ENCODE measurements at places on chromosomes 2 and 18. TPM values are rescaled to one million over a fixed set of nuclear protein-coding genes. Genes with fewer than 3 reads are reported as not detected.

GRCh38 chr2:60105906-60106305, 447.5 kb downstream of the BCL11A start:
- DNase-seq: no peak
- peaks cover 6% of the 10 kb centered on the region for H3K4me1 ChIP-seq
- no peak overlapping the region for H3K27ac ChIP-seq
- no peaks in the 10 kb centered on the region for H3K36me3 ChIP-seq

The MC2R gene
- total RNA-seq: not detected

GRCh38 chr2:198017068-198017467, 212.7 kb downstream of the PLCL1 start:
- no peak overlapping the region for H3K4me3 ChIP-seq
- no peak overlapping the region for H3K27ac ChIP-seq
- H3K36me3 ChIP-seq: no peaks in the 10 kb centered on the region
- H3K27me3 ChIP-seq: no peaks in the 10 kb centered on the region
- no peak for DNase-seq
- H3K4me1 ChIP-seq: peaks cover 27% of the 10 kb centered on the region

GRCh38 chr2:54803783-54804751, 80.6 kb downstream of the EML6 start:
- H3K36me3 ChIP-seq: no peaks in the 10 kb centered on the region
- H3K4me3 ChIP-seq: no peak overlapping the region
- DNase-seq: no peak
- H3K4me1 ChIP-seq: no peaks in the 10 kb centered on the region
- H3K27ac ChIP-seq: no peak overlapping the region
- peaks cover 15% of the 10 kb centered on the region for H3K27me3 ChIP-seq

The ECEL1 gene
- not detected for total RNA-seq

The NDUFB3 gene
- 466 TPM for total RNA-seq

The GALR1 gene
- total RNA-seq: 0.05 TPM

DNA sequence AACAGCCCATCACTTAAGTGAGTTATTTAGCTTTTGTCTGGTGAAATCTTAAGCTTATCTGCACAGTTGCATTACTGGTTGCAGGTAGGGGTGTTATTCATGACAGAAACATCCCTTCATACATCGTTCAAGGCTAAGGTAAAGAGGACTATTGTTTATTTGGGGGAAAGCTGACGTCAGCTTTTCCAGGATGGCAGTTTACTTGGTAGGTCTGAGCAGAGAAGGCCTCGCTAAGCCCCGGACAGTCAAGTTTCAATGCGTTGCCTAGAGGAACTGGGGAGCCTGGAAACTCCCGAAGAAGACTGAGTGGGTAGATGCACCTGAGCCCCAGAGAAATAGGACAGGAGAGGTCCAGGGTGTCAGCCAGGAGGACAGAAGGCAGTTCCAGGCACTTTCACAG, 2.2 kb downstream of the RNU4ATAC start:
- DNase-seq: no peak
- H3K27ac ChIP-seq: peak overlapping the region; percentile 98
- no peak overlapping the region for H3K4me3 ChIP-seq
- H3K4me1 ChIP-seq: peaks cover 90% of the 10 kb centered on the region
- no peaks in the 10 kb centered on the region for H3K27me3 ChIP-seq

GRCh38 chr18:68623342-68623741, 91.6 kb downstream of the TMX3 start:
- H3K27ac ChIP-seq: no peak overlapping the region
- no peaks in the 10 kb centered on the region for H3K4me1 ChIP-seq
- H3K4me3 ChIP-seq: no peak overlapping the region

GRCh38 chr2:73970850-73971471, 13.7 kb upstream of the TET3 start:
- peak; percentile 83 for DNase-seq
- no peaks in the 10 kb centered on the region for H3K27me3 ChIP-seq
- H3K27ac ChIP-seq: peak overlapping the region; percentile 73
- peaks cover 19% of the 10 kb centered on the region for H3K4me1 ChIP-seq
- peak overlapping the region; percentile 25 for H3K4me3 ChIP-seq

- peak overlapping the region; percentile 65 for H3K27ac ChIP-seq
- peaks cover 7% of the 10 kb centered on the region for H3K4me1 ChIP-seq
- H3K36me3 ChIP-seq: no peaks in the 10 kb centered on the region
- peak; percentile 75 for DNase-seq
- H3K4me3 ChIP-seq: peak overlapping the region; percentile 53
- H3K27me3 ChIP-seq: no peaks in the 10 kb centered on the region
Observed at GRCh38 chr18:3665780-3666525, 216.0 kb downstream of the TGIF1 start.

GRCh38 chr2:2704428-2705090, 373.5 kb upstream of the MYT1L start:
- H3K4me3 ChIP-seq: no peak overlapping the region
- DNase-seq: no peak
- H3K36me3 ChIP-seq: no peaks in the 10 kb centered on the region
- no peaks in the 10 kb centered on the region for H3K4me1 ChIP-seq
- H3K27ac ChIP-seq: no peak overlapping the region
- peaks cover 79% of the 10 kb centered on the region for H3K27me3 ChIP-seq

The LOXHD1 gene
- 0.49 TPM for total RNA-seq

The GPBAR1 gene
- 1.5 TPM for total RNA-seq

The GAREM1 gene
- total RNA-seq: 8.6 TPM

- peak; percentile 55 for DNase-seq
- H3K4me1 ChIP-seq: peaks cover 74% of the 10 kb centered on the region
- H3K36me3 ChIP-seq: no peaks in the 10 kb centered on the region
- peak overlapping the region; percentile 0 for H3K4me3 ChIP-seq
- no peaks in the 10 kb centered on the region for H3K27me3 ChIP-seq
- H3K27ac ChIP-seq: peak overlapping the region; percentile 85
Observed at GRCh38 chr2:39516347-39517101, 79.4 kb upstream of the MAP4K3 start.

DNA sequence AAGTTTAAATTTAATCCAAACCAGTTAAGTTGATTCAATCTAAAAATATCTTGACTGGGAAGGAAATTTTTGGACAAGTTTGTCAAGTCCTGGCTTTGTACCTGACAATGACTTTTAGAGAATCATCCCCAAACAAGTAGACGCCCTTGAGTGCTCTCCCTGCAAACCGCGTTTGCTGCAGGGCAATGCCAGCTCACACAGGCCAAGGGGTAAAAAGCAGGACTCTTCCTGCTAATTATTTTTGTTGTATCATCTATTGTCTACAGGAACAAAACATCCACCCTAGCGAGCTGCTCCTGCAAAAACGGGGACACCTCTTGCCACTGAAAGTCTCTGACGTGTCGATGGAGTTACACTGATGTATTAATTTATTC, 10.9 kb downstream of the ID2 start:
- no peaks in the 10 kb centered on the region for H3K36me3 ChIP-seq
- no peak for DNase-seq
- no peak overlapping the region for H3K4me3 ChIP-seq
- H3K27me3 ChIP-seq: peaks cover 9% of the 10 kb centered on the region
- no peak overlapping the region for H3K27ac ChIP-seq

- peaks cover 3% of the 10 kb centered on the region for H3K4me1 ChIP-seq
- DNase-seq: peak; percentile 51
- no peak overlapping the region for H3K4me3 ChIP-seq
- H3K27ac ChIP-seq: no peak overlapping the region
Observed at GRCh38 chr2:109516445-109517117, 97.2 kb downstream of the SEPTIN10 start.

- H3K36me3 ChIP-seq: no peaks in the 10 kb centered on the region
- peaks cover 40% of the 10 kb centered on the region for H3K4me1 ChIP-seq
- H3K27me3 ChIP-seq: no peaks in the 10 kb centered on the region
- no peak for DNase-seq
- peak overlapping the region; percentile 83 for H3K4me3 ChIP-seq
Observed at GRCh38 chr2:62706721-62707521, 1.4 kb downstream of the EHBP1 start.

The PTPRM gene
- total RNA-seq: 132 TPM

DNA sequence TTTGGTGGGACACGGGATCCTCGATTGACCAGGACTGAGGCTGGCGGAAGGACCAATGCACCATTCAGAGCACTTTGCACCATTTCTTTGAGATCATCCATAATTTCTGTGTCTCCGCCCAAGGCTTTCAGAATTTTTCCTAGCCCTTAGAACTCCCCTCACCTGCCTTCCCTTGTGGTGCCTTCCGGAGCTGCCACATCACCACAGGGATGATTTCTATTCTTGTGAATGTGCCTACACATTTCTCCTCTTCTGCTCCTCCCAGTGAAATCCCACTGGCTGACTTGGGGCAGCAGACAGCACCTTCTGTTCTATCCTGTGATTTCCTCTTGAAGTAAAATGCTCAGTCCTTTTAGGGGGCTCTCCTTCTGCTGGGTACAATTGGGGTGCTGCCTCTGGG, 11.2 kb downstream of the ACOXL start:
- H3K4me3 ChIP-seq: no peak overlapping the region
- peaks cover 49% of the 10 kb centered on the region for H3K27me3 ChIP-seq
- H3K27ac ChIP-seq: no peak overlapping the region
- no peaks in the 10 kb centered on the region for H3K36me3 ChIP-seq
